CD4-positive, alpha-beta T cell treated with Interleukin-2 at 100 ng/mL for 4 hours (primary cell): ENCODE measurements at places on chromosomes 7 and 10.

- DNase-seq: no peak
Measured at GRCh38 chr10:131512852-131513251, 201.3 kb upstream of the TCERG1L start.

DNA sequence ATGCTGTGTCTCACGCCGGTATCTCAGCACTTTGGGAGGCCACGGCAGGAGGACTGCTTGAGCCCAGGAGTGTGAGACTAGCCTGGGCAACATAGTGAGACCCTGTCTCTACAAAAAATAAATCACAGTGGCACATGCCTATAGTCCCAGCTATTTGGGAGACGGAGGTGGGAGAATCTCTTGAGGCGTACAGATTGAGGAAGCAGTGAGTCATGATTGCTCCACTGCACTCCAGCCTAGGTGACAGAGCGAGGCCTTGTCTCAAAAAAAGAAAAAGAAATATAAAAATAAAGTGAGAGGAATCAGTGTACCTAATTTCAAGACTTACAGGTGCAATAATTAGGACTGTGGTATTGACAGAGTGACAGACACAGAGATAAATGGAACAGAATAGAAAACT, 23.9 kb downstream of the SLC25A40 start:
- DNase-seq: no peak

DNA sequence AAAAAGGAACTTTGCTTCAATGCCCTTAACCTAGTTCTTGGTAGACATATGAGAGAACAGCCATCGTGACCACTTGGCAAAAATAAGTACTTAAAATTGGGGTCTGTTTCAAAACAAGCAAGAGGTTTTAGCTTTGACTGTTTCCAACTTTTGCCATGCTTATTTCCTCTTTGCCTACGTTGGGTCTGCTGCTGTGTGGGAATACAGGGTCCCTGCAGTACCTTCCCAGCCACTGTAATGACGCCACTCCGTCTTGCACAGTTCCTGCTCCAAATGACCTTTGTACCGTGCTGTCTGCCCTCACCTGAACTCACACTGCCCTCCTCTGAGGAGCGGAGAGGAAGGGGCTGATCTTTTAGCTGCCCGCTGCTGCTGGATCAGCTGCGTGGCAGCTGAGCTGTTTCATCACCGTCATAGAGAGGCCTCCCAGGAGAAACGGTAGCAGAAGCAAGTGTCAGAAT, 133.1 kb downstream of the MAPK8 start:
- DNase-seq: no peak

- DNase-seq: no peak
Measured at GRCh38 chr10:76544789-76545188, 1092.8 kb downstream of the KCNMA1 start.

- no peak for DNase-seq
Measured at GRCh38 chr10:68871105-68871711, 29.9 kb upstream of the DDX50 start.

DNA sequence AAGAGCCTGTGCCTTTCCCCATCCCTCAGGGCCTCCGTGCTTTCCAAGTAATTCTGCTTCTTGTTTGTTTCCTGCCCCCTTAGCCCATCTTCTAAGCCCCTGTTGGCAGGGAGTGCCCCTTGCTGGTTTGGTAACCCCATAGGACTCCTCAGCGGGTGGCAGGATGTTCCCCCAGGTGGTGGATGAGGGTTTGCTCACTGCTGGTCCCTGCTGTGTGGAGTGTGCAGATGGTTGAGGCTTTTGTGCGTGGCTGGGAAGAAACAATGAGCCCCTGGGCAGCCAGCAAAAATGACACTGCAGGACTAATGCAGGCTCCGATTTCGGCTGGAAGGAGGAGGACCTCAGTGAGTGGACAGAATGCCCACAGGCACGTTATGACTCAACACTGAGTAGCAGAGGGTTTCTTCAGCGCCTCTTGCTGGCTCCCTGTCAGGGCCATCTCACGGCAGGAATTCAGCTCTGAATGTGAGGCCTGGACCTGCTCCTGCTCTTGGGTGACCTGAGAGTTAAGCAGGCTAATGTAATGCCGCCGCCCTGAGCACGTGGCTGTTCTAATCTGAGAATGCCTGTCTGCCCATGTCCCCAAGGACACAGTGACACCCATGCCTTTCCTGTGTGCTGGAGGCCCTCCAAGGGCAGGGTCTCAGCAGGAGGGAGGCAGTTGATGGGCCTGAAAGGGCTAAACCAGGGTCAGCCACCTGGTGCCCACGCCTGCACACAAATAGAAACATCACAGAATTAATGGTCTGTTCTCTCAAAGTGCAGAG, 16.6 kb downstream of the BAG3 start:
- DNase-seq: no peak

- DNase-seq: no peak
Measured at GRCh38 chr10:12668634-12669033, 319.3 kb downstream of the CAMK1D start.
